ENCODE measurements at places on chromosomes 12 and 14.

DNA sequence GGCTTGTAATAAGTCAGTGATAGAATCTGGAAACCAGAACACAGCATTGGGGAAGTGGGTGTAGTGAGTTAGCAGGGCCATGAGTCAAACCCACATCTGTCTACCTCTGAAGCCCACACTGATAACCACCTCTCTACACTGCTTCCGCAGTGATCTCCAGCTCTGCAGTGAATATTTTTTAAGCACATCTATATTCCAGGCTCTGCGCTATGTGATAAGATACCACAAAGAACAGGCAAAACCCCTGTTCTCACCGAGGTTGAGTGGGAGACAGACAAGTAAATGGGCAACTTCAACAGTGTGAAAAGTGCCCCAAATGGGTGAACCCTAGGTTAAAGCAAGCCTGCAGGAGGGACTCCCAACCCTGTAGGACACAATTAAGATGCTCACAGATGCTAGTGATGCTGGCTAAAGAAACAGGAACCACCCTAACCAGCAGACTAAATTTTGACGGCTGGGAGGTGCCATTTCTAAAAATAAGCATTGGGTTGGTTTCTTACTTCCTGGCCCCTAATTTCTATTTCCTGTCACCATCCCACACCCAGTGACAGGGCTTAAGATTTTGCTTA, 375.0 kb downstream of the DPF3 start:
- DNase-seq, result no peak

DNA sequence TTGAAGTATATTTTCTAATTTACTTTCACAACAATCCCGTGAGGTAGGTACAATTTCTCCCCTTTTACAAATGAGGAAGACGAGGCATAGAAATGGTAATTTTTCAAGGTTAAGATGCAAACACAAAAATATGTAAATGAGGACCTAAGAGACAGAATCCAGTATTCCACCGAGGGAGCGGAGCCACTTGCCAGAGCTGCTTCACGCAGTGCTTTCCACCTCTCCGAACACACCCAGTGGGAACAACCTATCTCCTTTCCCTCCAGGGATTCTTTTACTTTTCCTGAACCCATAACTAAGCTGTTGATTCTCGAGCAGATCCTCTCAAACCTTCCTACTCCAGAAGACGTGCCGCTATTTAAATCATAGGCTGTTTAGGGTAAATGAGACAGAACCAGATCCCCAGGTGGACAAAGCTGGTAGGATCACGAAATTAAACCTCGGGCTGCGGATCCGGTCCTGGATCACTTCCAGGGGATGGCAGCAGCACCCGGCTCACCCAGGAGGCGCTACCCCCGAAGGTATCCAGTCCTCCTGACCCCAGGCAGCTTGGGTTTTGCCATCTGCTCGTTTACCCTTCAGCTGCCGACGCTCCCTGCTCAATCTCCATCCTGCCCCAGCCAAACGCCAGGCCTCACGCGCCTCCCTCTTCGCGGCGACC, 1.5 kb downstream of the DDHD1 start:
- DNase-seq, result peak; percentile 82

GRCh38 chr12:47024463-47024862, 55.0 kb upstream of the PCED1B start:
- DNase-seq, result no peak

DNA sequence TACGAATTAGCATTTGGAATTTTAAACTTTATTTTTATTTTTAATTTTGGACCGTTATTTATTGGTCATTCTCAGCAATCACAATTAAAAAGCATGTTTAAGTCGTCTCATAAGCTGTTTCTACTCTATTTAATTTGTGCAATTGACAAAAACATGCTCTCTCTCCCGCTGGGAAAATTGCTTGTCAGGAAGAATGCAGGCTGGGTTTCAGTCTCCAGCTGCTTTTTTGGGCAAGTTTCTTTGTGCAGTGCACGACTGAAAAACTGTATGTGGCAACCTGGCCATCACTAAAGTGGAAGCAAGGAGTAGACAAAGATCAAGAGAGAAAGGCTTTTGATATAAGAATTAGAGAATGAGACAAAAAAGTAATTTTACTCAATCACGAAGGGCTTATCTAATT, 941.5 kb upstream of the MDGA2 start:
- DNase-seq, result no peak

DNA sequence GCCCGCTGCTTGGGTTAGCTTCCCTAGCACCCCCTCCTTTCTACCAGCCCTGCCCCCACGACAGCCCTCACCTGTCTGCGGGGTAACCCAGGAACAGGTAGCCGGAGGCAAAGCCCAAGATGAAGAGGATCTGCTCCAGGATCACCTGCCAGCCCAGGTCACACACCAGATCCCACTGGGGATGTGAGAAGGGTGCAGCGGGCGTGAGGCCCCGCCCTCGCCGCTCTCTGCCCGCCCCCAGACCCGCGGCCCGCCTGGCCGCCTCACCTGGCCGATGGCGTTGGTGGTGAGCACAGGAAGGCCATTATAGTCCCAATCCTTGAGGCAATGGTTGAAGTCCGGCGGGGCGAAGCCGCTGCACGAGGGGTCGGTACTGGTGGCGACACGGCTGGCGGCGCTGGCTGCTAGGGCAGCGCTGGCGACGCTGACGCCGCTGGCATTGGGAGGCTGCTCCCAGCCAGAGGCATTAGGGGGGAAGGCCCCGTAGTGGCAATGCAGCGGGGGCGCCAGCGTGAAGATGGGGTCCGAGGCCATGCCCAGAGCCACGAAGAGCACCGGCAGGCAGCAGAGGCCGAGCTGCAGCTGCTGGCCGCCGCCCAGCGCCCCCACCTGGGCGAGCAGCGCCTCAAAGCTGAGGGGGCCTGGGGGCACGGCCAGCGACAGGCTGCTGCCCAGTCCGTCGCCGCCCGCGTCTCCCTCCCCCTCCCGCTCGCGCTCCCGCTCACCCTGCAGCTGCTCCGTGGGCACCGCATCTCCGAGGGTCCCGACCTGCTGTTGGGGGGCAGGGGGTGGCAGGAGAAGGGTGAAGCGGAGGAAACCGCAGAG, 794 bp downstream of the SLC22A17 start:
- DNase-seq, result no peak

GRCh38 chr12:124082687-124083086, 109.7 kb downstream of the ZNF664 start:
- DNase-seq, result no peak

DNA sequence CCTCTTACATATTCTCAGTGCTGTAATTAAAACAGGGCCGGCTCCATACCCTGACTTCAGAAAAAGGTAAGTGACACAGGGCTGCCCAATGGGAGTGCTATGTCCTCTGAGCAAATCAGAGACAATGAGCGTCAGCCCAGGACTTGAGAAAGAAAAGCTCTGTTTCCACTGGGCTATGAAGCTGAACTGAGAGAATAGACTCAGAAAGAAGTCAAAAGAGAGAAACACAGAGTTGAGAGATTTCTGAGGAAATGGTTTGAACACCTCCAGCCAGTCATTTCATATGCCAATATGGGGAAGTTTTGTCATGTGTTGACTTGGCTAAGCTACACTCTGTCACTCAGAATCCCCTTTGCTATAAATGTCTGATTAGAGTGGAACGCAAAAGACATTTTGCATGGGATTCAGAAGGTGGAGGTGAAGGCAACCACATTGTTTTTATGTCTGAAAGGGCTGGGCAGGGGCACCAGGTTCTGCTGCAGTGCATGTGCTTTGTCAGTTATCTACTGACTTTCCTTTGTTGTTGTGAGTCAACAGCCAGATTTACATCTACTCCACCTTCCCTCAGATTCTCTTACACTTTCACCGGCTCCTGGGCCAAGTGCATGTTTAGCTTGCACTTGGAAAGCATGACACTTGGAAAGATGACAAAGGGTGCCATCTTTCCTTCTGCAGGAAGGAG, 313.3 kb downstream of the DUSP6 start:
- DNase-seq, result no peak

GRCh38 chr12:1845886-1846285, 25.5 kb downstream of the LRTM2 start:
- DNase-seq, result no peak

- no peak for DNase-seq
Observed at GRCh38 chr12:70507442-70507841, 129.8 kb downstream of the PTPRB start.

GRCh38 chr12:124410354-124411175, 115.7 kb downstream of the RFLNA start:
- DNase-seq, result no peak
